ENCODE measurements at places on chromosomes 12 and 14.

DNA sequence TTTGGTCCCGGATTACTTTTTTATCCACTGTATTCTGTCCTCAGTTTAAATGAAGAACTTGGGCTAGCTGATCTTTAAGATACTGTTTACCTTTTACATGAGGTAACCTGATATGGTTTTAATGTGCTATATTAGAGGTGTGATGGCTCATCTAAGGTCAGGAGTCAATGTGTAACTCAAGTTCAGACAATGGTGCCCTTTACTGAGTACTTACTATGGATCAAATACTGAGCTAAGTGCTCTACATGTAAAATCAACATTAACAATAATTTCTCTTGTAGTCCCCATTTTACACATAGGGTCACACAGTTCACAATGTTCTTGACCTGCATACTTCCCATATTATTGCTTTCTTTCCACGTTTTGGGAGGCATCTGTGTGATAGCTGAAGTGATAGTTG is 79.2 kb downstream of the CEP83 start:
- no peak for DNase-seq

GRCh38 chr12:106595268-106595667 is 12.5 kb downstream of the RFX4 start:
- no peak for DNase-seq

- DNase-seq, result peak; percentile 97
Measured at GRCh38 chr12:121795034-121795968, 1.8 kb upstream of the RHOF start.

DNA sequence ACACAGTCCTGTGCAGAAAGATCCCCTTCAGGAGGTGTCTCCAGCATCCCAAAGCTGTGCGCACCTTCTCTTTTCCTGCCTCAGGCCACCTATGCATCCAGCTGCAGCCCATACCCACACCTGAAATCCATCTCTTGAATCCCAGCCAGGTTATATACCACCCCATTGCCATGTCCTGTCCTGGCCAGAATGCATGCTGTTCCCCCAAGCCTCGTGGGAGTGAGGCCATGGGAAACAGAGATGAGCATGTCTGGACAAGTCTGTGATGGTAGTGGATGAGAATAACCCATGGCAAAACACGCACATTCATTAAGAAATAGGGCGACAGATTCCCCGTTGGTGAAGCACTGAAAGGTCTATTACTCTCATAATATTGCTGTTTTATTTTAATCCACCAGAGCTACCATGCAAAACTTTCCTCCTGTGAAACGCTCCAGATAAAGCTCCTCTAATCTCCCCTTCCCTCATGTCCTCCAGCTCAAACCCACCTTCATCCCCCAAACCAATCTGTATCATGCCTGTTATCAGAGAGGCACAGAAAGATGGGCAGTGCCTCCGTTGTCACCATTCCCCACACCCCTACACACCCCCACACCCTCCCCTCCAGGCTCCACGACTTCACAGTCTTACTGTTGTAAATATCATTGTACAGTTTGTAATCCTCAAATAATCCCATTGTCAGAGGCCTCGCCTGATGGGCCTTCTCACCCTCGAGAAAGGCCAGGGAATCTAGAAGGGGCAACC is 97.5 kb upstream of the FKBP4 start:
- no peak for DNase-seq

DNA sequence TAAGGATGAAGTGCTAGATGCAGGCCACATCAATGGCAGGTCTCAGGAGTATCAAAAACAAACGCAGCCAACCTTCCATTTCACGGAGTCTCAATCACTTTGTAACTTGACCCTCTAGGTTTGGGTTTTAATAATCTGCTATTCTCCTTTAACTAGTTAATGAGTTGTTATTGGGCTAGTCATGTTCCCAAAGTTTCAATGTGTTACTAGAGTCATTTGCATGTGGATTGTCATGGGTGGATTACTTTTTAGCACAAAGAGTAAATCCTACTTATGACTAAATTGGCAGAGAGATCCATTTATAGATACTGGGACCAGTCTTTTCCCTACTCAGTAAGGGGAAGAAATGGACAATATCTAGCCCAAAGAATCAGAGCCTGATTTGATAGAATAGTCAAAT is 151.0 kb downstream of the BCAT1 start:
- no peak for DNase-seq

DNA sequence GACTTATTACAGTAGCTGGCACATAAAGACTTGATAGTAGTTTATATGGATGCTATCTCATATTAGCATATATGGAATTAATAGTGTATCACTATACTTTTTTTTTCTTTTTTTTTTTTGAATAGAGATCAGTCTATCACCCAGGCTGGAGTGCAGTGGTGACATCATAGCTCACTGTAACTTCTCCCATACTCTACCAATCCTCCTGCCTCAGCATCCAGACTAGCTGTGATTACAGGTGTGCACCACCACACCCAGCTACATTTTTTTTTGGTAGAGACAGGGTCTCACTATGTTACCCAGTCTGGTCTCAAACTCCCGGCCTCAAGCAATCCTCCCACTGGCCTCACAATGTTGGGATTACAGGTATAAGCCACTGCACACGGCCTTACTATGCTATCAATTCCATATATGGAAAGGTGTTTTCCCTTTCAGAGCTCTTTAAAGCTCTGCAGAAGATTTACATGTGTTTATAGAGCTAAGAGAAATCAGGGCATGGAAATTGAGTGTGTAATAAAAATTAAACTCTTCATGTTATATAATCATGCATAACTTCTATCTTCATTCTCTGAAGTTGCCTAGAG is 1.8 kb upstream of the TBK1 start:
- DNase-seq, result no peak

All from posterior vena cava (tissue), 2 donors.